ENCODE measurements at places on chromosomes 5 and 9.

GRCh38 chr5:74224331-74224730 lies 416.2 kb downstream of the ENC1 start:
- no peak for DNase-seq

- no peak for DNase-seq
These were observed 34.9 kb upstream of the TIFAB start for GRCh38 chr5:135487037-135487395.

- peak; percentile 90 for DNase-seq
These were observed 27.4 kb downstream of the UNC5A start for GRCh38 chr5:176837707-176838115.

DNA sequence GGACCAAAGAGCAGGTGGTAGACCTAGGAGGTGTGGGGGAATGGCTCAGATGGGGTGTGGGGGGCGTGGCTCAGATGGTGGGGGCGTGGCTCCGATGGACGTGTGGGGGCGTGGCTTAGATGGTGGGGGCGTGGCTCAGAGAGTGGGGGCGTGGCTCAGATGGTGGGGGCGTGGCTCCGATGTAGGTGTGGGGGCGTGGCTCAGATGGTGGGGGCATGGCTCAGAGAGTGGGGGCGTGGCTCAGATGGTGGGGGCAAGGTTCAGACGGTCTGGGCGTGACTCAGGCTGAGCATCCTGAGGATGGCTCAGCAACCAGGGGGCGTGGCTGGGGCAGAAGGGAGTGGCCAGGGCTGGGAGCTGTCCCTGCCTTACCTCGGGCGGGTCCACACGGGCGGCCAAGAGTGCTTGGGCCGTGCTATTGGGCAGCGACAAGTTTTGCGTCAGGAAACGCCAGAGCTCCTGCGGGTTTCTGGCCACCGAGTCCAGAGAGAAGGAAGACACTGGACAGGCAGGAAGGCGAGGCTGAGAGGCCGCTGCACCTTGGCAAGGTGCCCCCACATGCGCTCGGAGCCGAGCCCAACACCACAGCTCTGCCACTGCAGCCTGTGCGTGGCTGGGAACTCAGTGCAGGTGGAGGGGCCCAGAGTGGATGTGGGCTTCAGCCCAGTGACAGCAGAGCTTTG lies 5.9 kb downstream of the ABCA2 start:
- peak; percentile 73 for DNase-seq

DNA sequence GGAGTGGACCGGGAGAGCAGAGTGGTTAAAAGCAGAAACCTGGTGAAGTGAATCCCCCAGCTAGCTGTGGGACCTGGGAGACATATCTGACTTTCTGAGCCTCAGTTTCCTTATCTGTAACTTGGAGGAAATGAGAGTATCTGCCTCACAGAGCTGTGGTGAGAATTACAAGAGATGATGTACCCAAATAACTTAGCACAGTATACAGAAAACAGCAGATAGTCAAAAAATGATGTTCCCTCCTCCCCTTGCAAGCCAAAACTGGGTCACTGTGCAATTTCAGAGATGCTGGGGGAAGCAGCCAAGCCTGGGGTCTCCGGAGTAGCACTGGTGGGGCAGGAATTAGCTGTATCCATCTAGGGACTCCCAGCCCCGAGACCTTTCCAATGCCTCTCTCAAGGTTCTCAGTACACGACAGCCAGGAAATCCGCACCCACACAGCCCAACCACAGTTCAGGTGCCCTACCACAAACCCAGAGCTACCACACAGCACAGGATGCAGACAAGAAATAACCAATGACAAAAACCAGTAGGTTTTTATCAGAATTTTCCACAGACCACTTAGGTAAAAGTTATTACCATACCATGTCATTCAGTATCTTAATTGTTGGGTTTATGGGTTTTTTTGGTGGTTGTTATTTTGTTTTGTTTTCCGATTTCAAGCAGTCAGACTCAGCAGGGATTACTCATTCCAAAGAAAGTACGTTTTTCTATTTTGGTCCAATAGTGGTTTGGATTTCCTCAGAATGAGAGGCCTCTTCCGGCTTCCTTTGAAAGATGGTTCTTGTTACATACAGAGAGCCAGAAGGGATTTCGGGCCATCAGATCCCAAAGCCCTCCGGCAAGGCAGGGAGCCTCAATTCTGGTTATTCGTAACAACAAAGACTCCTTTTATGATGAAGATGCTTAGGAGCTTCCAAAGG lies 4.9 kb upstream of the HRH2 start:
- DNase-seq = no peak
